ENCODE measurements at places on chromosomes 13 and 19.

DNA sequence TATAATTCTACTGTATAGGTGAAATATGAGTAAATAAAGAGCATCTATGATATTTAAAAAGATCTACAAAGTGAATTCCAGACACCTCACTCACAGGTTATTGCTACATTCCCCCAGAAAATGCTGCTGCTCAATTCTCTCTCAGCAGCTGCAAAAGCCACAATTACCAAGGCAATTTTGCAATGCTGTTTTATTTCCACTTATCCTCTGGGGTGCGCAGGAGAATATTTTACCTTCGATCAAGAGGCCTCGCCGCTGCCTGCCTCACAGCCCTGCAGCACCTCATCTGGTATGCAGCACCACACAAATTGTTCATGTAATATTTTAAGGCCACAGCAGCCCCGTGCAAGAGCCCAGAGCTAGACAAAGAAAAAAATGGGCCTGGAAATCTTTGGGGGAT is 333.2 kb downstream of the DNAJC15 start:
- DNase-seq: no peak

- no peak for DNase-seq
Measured at GRCh38 chr13:50149932-50150331, 134.7 kb downstream of the KCNRG start.

- no peak for DNase-seq
Measured at GRCh38 chr13:50355797-50356196, 340.6 kb downstream of the KCNRG start.

GRCh38 chr13:23959231-23959862 is 62.0 kb upstream of the C1QTNF9B start:
- DNase-seq: no peak

DNA sequence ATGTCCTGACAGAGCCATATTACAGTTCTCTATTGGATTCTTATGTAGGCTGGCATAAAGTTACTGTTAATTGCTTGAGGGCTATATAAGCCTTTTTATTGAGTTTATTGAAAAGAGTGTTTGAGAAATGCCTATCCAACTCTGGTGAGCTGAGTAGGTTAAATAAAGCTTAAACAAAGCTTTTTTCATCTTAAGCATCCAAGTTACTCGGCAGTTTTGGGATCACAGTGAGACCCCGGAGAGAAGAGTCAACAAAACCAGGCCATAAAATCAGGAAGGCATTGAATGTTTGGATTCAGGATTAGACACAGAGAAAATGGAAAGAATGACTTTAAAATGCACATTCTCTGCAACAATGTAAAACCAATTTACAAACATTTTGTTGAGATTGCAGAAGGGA is 588.5 kb downstream of the DACH1 start:
- DNase-seq: no peak

GRCh38 chr19:31057476-31057875 is 291.8 kb downstream of the TSHZ3 start:
- DNase-seq: no peak

Data from HFFc6 (cell line).